ENCODE measurements at places on chromosomes 4 and X.

DNA sequence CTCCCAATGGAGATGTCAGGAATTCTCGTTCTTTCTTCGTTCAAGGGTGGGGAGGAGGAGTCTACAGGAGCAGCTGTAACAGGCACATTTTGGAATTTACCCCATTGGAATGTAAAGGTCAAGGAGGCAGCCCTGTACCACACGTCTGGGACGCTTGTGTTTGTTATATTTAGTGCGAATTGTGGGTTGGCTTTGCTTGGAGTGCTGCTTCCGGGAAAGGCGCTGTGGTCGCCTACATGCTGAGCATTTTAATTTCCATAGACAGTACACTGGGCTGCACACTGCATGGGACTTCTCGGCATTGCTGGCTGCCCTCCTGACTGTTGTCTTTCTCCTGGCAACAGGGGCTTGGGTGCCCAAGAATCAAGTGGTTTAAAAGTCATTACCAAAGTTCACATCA is 12.8 kb downstream of the GYG2 start:
- no peak for DNase-seq

GRCh38 chr4:156825074-156825473 is 146.5 kb downstream of the PDGFC start:
- no peak for DNase-seq

DNA sequence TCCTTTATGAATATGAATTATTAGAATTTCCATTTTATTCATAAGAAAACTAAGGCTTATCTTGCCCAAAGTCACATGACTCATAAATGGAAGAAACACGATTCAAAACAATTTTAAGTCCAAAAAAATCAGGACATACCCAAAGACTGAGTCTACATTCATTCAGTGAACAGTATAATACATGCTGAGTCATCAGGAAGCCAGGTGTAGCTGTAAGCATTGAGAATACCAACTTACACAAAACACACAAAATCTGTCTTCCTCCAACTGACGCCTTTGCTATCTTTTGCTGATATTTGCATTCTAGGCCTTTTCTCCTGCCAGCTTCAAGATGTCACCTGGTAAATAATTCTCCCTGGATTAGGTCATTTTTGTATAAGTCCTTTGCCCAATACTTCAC is 520.1 kb upstream of the GALNT7 start:
- no peak for DNase-seq

DNA sequence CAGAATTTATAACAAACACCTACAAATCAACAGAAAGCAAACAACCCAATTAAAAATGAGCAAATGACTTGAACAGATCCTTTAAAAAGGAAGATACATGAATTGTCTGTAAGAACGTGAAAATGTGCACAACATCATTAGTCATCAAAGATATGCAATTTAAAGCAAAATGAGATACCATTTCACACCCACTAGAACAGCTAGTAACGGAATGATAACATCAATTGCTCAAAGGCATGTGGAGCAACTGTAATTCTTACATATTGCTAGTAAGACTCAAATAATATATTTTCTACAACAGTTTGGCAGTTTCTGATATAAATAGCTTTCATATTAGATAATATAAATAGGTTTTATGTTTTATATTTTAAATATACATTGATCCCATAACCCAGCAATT is 82.5 kb downstream of the LCORL start:
- DNase-seq, result no peak

- no peak for DNase-seq
Observed at GRCh38 chrX:50971395-50971794, 60.9 kb downstream of the BMP15 start.

All from AG08395 (cell line).